Immature natural killer cell (primary cell): ENCODE measurements at places on chromosomes 6 and 20. TPM values are rescaled to one million over a fixed set of nuclear protein-coding genes. Genes with fewer than 3 reads are reported as not detected.

DNA sequence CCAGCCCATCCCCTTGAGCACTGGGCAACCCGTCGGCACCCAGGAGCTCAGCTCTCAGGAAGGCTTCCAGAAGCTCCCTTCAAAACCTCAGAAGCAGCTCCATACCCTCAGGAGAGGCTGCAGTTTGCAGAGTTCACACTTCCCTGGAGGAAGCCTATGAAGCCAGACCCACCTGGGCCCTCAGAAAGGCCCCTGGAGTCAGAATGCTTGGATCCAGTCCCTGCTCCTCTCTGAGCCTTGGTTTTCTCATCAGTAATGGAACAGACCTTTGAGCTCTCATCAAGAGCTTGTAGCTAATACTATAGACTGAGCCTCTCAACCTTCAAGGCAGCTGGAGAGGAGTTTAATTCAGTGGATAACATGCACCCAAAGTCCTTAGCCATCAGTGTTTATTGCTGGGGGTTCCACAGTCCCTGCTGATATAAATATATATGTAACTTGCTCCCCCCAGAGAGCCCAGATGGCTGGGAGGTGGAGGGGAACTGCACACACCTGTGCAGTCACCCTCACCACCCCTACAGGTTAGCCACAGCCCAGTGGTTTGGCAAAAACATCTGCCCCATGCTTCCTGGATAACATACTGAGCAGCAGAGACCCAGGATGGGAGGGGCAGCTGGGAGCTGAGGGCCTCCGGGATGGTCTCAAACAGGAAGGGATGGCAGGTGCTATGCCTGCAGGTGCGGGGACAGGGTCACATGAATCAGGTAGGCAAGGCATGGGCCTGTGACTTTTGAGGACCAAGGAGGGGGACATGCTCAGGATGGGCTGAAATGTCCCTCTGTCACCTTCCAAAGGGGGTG lies 120.1 kb downstream of the SNX5 start:
- H3K27me3 ChIP-seq, result peaks cover 5% of the 10 kb centered on the region
- no peak overlapping the region for H3K27ac ChIP-seq
- no peak for DNase-seq
- H3K4me1 ChIP-seq, result peaks cover 55% of the 10 kb centered on the region

GRCh38 chr20:34190679-34191090 lies 50.5 kb upstream of the ASIP start:
- no peaks in the 10 kb centered on the region for H3K36me3 ChIP-seq
- H3K27ac ChIP-seq, result no peak overlapping the region
- peak; percentile 4 for DNase-seq
- no peak overlapping the region for H3K4me3 ChIP-seq
- no peaks in the 10 kb centered on the region for H3K4me1 ChIP-seq

Gene DEFB121
- polyA plus RNA-seq, result not detected

Gene PRRT1
- not detected for polyA plus RNA-seq

Gene OPRM1
- polyA plus RNA-seq, result not detected

DNA sequence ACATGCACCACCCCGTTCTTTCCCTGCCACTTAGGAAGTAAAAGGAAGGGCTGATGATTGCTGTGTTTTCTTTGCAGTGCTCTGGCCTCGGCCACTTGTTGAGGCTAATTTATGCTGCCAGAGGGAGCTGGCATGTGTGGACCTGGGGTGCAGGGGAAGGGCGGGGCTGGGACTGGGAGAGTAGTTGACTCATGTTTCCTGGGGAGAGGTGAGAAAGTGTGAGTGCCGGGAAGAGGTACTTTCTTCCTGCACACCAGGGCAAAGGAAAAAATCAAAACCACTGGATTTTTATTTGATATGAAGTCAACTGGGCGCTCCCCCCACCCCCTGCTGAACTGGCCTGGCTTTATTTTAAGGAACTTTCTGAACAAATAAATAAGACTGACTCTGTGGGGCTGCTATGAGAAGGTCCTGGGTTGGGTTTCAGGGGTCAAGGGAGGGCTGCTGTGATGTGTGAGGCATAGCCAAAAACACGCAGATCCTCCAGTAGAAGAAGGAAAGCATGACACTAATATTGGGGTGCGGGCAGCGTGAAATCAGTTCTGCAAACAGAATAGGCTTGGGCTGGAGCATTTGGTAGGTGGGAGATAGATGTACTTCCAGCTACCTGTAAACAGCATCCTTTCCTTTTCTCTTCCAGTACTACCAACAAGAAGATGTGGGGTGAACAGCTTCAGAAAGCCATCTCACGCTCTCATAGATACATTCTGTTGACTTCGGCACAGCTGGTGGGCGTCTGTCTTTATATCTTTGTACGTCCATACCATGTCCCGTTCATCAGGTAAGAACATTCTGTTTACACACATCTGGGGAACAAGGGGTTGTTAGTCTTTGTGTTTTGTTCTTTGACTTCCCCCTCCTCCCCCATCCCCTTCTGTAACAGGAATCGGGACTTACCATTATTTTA lies 87.5 kb downstream of the SYNJ2 start:
- peak overlapping the region; percentile 7 for H3K27ac ChIP-seq
- H3K4me1 ChIP-seq, result peaks cover 9% of the 10 kb centered on the region
- H3K27me3 ChIP-seq, result no peaks in the 10 kb centered on the region

DNA sequence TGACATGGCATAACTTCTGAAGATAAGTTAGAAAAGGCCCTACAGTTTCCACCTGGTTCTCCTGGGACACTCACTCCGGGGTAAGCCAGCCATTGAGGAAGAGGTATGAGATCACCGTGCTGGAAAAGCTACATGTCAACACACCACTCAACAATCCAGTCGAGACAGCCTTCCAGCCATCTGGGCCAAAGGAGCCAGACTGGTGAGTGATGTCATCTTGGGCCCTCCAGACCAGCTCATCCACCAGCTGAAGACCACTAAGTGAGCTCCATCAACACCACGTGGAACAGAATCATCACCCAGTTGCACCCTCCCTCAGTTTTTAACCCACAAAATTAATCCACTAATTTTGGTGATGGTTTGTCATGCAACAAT lies 32.3 kb upstream of the RSPO4 start:
- no peaks in the 10 kb centered on the region for H3K27me3 ChIP-seq
- no peak overlapping the region for H3K4me3 ChIP-seq
- H3K4me1 ChIP-seq, result no peaks in the 10 kb centered on the region
- no peaks in the 10 kb centered on the region for H3K36me3 ChIP-seq
- no peak for DNase-seq
- no peak overlapping the region for H3K27ac ChIP-seq

DNA sequence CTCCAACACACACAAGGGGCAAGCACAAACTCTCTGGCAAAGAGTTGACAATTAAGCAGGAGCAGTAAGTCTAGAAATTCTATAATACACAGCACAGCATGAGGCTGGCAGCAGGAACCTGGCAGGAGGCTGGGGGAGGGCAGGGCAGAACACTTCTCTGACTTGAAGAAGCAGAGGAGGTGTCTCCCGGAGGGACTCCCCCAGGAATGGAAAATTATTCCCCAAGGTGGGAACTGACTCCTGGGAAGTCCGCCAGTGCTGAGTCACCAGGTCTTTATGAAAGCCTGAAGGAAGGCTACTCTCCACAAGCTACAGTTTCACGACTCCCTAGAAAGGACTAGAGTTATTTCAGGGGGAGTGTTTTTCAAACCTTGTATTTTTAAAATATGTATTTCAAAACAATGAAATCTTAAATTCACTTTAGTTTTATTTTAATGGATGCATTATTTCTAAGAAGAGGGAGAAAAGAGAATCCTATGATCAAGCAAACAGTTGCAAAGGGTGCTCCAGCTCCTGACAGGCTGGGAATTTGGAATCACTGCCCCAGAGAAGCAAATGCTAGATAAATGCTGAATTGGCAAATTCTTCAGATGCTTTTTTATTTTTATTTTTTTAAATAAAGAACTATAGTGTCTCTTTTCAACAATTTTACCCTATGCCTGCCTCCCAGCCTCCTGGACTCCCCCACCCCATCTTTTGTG lies 192.8 kb downstream of the LY86 start:
- H3K4me3 ChIP-seq, result no peak overlapping the region
- H3K27ac ChIP-seq, result no peak overlapping the region
- H3K27me3 ChIP-seq, result peaks cover 4% of the 10 kb centered on the region
- no peaks in the 10 kb centered on the region for H3K4me1 ChIP-seq
- DNase-seq, result no peak
- H3K36me3 ChIP-seq, result no peaks in the 10 kb centered on the region

Gene MKKS
- 17.3 TPM for polyA plus RNA-seq

- no peak overlapping the region for H3K4me3 ChIP-seq
- peaks cover 16% of the 10 kb centered on the region for H3K36me3 ChIP-seq
- peaks cover 2% of the 10 kb centered on the region for H3K27me3 ChIP-seq
- H3K27ac ChIP-seq, result no peak overlapping the region
- H3K4me1 ChIP-seq, result peaks cover 14% of the 10 kb centered on the region
Measured at GRCh38 chr20:41540459-41540858, 77.7 kb downstream of the CHD6 start.

- DNase-seq, result no peak
- no peaks in the 10 kb centered on the region for H3K27me3 ChIP-seq
- no peak overlapping the region for H3K27ac ChIP-seq
- H3K4me3 ChIP-seq, result no peak overlapping the region
- no peaks in the 10 kb centered on the region for H3K36me3 ChIP-seq
Measured at GRCh38 chr20:8078528-8078914, 53.5 kb upstream of the PLCB1 start.

Gene LSM2
- polyA plus RNA-seq, result 94.6 TPM

GRCh38 chr6:40937491-40937890 lies 101.5 kb downstream of the UNC5CL start:
- no peak overlapping the region for H3K4me3 ChIP-seq
- H3K27me3 ChIP-seq, result peaks cover 3% of the 10 kb centered on the region
- no peak overlapping the region for H3K27ac ChIP-seq

Gene DPPA5
- not detected for polyA plus RNA-seq

DNA sequence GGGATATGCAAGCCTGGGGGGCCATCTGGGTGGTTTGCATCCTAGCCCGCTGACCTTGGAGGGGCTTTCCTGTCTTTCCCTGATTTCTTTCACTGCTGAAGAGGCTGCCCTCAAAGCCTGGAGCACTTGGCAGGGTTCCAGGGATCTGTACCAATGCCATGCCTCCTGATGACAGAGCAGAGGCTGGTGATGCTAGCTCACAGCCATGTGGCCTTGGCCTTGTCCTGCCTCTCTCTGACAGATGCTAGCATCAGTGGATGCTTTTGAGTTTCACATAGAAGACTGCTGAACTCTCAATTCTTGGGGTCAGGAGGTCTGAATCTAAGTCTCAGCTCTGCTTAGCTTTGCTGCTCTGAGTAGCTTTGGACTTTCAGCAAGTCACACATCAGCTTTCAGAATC lies 21.9 kb upstream of the RREB1 start:
- no peaks in the 10 kb centered on the region for H3K36me3 ChIP-seq
- no peak overlapping the region for H3K4me3 ChIP-seq
- H3K4me1 ChIP-seq, result peaks cover 25% of the 10 kb centered on the region
- no peaks in the 10 kb centered on the region for H3K27me3 ChIP-seq

- H3K4me3 ChIP-seq, result no peak overlapping the region
- H3K4me1 ChIP-seq, result no peaks in the 10 kb centered on the region
- DNase-seq, result no peak
- peaks cover 2% of the 10 kb centered on the region for H3K27me3 ChIP-seq
Measured at GRCh38 chr6:122365775-122366403, 33.6 kb upstream of the HSF2 start.

GRCh38 chr20:25461786-25462545 lies 54.5 kb downstream of the GINS1 start:
- no peak overlapping the region for H3K4me3 ChIP-seq
- no peak overlapping the region for H3K27ac ChIP-seq
- H3K36me3 ChIP-seq, result no peaks in the 10 kb centered on the region
- no peaks in the 10 kb centered on the region for H3K4me1 ChIP-seq
- H3K27me3 ChIP-seq, result no peaks in the 10 kb centered on the region
- no peak for DNase-seq

GRCh38 chr6:80540700-80541099 lies 434.2 kb downstream of the BCKDHB start:
- no peak overlapping the region for H3K4me3 ChIP-seq
- H3K27ac ChIP-seq, result no peak overlapping the region
- H3K36me3 ChIP-seq, result no peaks in the 10 kb centered on the region
- DNase-seq, result no peak

Gene SCUBE3
- polyA plus RNA-seq, result 0.29 TPM

DNA sequence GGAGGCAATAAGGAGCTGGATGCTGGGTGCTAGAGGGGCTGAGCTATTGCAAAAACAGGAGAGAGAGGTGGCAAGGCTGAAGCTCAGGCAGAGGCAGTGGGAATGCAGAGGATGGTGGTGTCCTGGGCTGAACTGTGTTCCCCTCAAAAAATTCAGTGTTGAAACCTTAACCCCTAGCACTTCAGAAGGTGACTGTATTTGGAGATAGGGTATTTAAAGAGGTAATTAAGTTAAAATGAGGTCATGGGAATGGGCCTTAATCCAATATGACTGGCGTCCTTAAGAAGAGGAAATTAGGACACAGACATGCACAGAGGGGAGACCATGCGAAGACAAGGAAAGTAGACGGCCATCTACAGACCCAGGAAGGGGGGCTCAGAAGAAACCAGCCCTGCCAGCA lies 11.5 kb upstream of the MMP9 start:
- H3K4me3 ChIP-seq, result no peak overlapping the region
- H3K27me3 ChIP-seq, result peaks cover 7% of the 10 kb centered on the region
- peaks cover 21% of the 10 kb centered on the region for H3K4me1 ChIP-seq
- no peak overlapping the region for H3K27ac ChIP-seq

DNA sequence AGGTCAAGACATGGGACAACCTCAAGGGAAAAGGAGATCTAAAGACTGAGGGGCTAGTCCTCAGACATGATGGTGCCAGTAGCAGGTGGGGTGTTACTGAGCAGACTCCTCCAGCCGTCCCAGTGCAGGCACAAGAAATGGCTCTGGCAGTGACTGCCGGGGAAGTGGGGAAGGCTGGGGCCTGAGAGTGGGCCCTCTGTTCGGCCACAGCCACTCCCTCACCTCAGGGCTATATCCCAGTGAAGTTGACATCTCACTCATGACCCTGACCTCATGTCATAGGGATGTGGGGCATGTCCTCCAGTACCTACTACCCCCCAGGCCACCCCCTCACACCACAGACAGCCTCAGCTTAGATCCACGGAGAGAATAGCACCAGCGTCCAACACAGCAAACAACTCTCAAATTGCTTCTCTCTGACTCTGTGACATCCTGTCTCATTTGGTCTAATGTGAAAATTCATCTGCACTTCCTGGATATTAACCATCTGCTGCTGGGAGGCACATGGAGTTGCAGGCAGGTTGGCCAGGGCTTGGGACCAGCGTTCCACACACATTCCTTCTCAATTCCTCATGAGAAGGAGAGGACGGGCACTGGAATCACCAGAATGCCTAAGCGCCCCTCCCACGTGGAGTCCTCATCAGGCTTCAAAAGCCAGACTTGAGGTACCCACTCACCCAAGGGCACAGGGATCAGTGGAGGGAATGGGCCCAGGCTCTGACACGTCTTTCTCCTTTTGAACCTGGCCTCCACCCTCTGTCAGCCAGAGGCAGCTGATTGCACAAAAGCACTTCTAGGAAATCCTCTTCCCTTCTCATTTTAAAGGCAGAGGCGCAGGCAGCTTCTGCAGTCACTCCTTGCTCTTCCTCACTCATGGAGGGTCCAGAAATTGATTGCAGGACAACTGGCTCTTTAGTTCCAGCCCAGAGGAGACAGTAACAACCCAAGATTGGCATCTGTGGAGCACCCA lies 163.6 kb upstream of the CST7 start:
- no peak overlapping the region for H3K27ac ChIP-seq
- peaks cover 6% of the 10 kb centered on the region for H3K27me3 ChIP-seq
- no peaks in the 10 kb centered on the region for H3K36me3 ChIP-seq
- H3K4me1 ChIP-seq, result peaks cover 14% of the 10 kb centered on the region

Gene NMBR
- not detected for polyA plus RNA-seq

GRCh38 chr6:157659536-157660271 lies 163.3 kb upstream of the SNX9 start:
- no peaks in the 10 kb centered on the region for H3K27me3 ChIP-seq
- H3K4me1 ChIP-seq, result no peaks in the 10 kb centered on the region
- H3K36me3 ChIP-seq, result peaks cover 21% of the 10 kb centered on the region
- no peak for DNase-seq
- no peak overlapping the region for H3K27ac ChIP-seq

Gene PKIB
- 5.0 TPM for polyA plus RNA-seq
